Activated T-cell treated with anti-CD3 and anti-CD28 coated beads for 24 hours (primary cell): ENCODE measurements at places on chromosomes 11 and 22.

DNA sequence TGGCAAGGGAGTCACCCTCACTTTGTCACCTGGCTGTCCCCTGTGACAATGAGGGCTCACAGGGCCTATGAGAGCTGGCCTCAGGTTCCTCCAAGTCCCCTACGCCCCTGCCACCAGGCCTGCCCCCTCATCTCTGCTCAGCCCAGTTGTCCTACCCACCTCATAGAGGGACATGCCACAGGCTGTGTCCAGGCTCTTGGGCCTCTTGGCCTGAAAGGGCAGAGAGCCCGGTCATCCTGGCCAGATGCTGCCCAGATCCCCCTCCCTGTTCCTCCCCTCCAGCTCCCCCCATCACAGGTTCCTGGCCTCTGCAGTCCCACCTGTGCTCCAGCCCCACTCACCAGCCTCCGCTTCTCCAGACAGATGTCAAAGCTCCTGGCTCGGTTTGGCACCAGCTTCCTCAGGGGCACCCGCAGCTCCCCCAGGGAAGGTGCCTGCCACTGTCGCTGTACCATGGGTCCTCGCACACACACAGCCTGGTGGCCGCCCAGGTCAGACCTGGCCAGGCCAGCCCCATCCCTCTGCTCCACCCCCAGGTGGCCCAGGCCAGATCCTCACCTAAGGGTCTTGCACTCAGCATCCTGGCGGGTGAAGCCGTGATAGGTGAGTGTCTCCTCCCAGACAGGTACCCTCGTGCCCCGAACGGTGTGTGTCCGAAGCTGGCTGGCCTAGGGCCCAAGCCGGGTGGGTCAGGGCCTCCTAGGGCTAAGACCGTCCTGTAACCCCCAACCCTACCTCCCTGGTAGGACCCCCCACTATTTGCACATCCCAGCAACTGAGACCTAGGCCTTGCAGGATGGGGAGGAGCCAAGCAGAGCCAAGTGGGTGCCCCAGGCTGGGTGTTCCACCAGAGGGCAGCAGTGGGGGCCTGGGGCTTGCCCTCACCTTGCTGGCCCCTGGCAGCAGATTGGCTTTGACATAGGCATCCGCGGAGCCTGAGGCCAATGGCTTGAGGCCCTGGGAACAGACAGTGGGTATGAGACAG is 8.3 kb downstream of the NDUFV1 start:
- peak; percentile 23 for DNase-seq

GRCh38 chr11:24457985-24458384 is 38.9 kb upstream of the LUZP2 start:
- DNase-seq, result no peak

DNA sequence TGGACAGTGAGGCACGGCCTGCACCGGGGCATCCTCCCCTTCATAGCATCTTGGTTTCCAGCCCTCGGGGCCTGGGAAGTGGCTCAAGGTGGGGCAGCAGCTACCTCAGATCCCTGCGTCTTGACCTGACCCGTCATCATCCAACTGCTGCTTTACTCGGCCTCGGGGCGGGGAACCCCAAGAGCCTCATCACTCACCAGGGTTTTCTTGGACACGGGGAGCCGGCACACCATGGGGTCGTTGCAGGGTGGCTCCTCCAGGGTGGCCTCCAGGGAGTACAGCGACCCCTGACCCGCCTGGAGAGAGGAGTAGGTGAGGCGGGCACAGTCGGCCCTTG is 651 bp downstream of the CTSF start:
- no peak for DNase-seq

- DNase-seq, result no peak
Measured at GRCh38 chr11:63939397-63939891, 642 bp downstream of the NAA40 start.

DNA sequence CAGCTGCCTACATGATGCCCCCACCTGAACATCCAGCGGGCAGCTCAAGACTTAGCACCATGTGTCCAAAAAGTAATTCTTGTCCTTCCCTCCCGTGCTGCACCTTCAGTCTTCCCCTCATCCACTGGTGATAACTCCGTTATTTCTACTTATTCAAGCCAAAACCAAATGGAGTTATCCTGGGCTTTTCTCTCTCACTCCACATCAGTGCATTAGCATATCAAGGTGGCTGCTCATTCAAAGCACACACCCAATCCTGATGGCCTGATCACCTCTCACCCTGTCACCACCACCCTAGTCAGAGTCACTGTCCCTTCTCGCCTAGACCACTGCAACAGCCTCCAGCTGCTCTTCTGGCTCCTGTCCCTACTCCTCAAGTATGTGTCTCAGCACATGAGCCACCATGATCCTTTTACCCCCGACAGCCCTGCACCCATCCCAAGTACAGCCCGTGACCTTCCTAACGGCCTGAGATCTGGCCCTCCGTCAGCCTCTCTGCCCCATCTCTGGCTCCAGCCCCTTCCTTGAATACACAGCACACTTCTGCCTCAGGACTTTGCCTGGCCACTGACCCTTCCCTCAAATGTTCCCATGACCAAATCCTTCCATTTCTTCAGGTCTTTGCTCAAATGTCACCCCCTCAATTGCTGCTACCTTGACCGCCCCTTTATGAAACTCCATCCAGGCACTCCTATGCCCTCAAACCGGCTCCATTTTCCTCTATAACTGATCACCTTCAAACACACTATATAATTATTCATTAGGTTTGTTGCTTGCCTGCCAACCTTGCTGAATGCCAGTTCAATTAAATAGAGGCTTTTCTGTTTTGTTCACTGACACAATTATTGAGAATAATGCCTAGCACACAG is 19.7 kb upstream of the SLC25A1 start:
- DNase-seq, result no peak

- DNase-seq, result peak; percentile 70
Measured at GRCh38 chr22:17830043-17830961, 56.0 kb upstream of the BID start.

DNA sequence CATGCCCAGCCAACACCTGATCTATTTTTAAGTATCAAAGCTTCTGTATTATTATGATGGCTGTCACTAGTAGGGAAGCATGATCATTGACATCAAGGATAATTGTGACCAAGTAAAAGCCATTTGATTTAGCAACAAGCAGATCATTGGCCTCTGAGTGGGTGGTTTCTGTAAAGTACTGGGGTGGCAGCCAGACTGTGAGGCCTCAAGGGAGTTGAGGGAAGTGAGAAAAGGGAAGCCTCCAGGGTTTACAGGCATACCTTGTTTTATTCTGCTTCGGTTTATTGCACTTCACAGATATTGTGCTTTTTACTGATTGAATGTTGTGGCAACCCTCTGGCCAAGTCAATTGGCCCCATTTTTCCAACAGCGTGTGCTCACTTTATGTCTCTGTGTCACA is 60.1 kb downstream of the PRR5L start:
- no peak for DNase-seq

GRCh38 chr22:45994491-45995404 is 17.8 kb upstream of the WNT7B start:
- peak; percentile 70 for DNase-seq

GRCh38 chr11:28470180-28470579 is 362.0 kb downstream of the METTL15 start:
- DNase-seq, result no peak

DNA sequence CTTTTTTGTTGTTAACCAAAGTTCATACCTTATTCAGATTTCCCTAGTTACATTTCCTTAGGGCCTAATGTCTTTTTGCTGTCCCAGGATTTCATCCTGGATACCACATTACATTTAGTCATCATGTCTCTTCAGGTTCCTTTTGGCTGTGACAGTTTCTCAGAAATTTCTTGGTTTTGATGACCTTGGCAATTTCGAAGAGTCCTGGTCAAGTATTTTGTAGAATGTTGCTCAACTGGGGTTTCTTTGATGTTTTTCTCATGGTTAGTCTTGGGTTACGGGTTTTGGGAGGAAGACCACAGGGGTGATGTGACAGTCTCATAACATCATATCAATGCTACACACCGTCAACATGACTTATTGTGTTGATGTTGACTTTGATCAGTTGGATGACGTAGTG is 39.8 kb upstream of the FDX1 start:
- DNase-seq, result no peak

GRCh38 chr11:120797143-120797542 is 226.8 kb upstream of the TBCEL start:
- no peak for DNase-seq

DNA sequence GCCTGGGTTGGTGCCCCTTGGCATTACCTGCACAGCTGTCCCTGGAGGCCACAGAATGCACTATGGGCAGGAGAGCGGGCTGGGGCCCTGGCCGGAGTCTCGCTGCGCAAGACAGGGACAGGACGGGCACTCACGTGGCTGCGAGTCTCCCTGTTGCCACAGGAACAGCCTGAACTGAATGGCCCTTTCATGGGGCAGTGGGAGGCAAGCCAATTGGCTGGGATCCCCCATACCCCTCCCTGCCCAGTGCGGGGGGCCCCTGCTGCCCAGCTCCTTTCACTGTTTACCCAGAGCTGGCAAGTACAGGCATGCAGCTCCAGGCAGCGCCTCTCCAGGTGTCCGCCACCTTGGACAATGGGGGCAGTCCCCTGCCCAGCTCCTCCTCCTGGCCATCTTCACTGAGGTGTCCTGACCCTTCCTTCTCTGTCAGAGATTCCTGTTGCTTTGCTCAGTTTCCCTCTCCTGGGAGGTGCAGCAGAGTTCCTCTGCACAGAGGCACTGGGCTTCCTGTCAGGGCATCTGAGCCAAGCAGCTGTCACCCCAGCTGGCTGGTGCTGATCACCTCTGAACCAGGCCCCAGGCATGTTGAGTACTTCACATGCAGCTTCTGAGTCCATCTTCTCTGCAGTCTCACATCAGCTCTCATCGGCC is 5.2 kb downstream of the USP2 start:
- no peak for DNase-seq

DNA sequence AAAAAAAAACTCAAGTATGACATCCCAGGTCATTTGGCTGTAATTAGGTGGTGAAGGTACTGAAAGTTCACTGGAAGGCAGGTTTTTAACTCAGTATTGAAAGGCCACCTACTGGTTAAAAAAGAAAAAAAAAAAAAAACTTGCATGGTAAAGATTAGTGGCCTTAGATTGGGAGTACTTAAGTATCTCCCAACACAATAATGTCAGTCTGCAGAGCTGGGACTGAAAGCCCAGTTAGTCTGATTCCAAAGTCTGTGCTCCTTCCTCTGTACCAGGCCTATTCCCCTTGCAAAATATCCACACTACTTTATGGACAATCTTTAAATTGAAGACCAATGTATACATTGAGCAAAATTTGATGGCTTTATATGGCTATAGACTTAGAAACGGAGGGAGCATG is 85.5 kb downstream of the NOX4 start:
- no peak for DNase-seq

DNA sequence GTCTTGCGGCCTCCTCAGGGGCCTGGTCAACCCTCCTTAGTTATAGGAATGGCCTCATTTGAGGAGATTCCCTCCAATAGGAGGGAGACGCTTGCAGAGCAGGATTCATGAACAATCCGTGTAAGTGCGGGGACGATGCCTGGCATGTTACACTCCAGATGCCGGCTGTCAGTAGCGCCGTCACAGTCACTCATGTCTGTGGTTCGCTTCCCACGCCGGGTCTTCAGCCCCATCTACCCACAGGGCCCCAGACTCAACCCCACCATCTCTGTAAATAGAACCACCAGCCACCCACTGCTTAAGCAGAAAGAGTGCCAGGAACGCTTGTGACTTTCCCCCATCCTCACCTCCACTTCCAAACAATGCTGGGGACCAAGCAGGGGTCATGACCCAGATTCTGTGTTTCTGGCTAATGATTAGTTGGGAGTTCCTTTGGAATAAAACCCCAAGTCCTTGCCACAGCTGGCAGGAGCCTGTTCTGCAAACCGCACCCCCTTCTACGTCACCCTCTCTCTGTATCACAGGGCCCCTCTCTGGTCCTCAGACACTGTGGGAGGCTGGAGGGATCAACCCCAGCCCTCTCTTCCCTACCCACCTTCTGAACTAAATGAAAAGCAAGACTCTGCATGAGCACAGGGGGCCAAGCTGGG is 38.8 kb upstream of the TOLLIP start:
- DNase-seq, result no peak

- DNase-seq, result no peak
Measured at GRCh38 chr11:118117790-118118601, 31.2 kb upstream of the SMIM35 start.

DNA sequence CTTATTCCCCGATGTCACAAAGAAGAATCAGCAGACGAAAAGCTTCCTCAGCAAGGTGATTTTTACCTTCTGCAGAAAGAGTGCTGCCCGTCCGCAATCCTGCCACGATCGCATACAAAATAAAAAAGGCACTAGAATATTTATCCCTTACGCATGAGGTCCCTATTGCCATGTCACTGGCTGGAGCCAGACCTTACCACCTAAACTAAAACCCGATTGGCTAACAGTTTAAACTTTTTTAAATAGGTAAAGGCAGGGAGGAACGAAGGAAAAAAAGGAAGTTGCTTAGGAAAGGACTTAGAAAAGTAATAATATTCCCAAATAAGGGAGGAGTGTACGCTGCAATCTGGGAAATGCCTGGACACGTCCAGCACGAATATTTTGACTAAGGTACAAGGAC is 21.2 kb upstream of the ALDH3B2 start:
- no peak for DNase-seq

DNA sequence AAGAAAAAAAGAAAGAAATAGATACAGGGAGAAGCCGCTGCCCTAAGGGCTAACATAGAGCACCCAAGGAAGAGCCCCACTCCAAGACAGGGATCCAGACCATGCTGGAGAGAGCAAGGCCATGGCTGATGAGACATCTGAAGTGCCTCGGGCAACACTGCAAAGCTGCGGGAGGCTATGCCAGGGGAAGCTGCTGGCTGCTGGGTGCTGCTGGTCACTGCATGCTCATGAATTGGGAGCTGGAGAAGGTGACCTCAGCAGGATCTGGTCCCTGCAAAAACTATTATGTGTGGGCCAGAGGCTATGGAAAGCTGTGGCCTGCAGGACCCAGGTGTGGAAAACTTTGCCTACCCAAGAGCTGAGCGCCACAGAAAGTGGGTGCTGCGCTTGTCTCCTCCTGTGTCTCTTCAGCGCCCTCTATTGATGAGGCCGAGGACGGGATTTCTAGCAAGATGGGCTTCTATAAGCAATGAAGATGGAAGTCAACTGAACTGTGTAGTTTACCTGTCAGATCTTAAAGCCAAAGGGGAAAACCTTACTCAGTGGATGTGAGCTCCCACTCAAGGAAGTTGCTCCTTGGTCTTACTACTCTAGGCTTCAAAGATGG is 17.3 kb upstream of the SLC29A2 start:
- peak; percentile 54 for DNase-seq

DNA sequence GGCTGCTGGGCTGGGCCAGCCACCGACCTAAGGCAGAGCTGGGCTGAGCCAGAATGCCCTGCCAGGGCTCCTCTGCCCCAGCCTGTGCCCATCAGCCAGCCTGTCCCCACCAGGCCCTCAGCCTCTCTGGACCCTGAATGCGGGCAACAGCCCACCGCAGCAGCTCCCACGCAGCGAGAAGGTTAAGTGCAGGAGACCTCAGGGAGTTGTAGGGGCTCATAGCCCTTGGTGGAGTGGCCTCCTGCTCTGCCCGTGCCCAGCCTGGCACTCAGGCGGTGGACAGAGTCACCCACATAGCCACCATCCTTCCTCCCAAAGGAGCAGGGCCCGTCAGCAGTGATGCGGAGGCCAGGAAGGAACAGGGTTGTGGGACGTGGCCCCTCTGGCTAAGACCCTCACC is 19.1 kb downstream of the WNT7B start:
- DNase-seq, result no peak
